ENCODE measurements at places on chromosomes 11 and 22.

- DNase-seq: no peak
Measured at GRCh38 chr11:130649801-130650200, 201.4 kb downstream of the ADAMTS15 start.

DNA sequence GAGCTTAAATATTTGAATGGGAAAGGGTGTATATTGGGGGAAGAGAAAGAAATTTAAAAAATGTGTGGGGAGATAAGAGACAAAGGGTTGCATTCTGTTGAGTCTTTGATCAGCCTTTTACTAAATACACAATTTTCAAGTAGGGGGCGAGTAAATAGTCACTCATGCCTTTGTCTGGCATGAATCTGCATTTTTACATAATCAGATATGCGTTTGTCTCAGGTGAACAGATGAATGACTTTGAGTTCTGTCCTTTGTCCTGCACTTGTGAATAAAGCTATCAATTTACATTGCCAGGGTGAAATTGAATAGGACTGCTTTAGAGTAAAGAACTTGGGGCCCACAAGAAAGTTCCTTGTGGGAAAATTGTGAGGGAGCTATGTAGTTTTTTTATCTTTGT is 523.6 kb upstream of the LUZP2 start:
- DNase-seq: no peak

GRCh38 chr11:125999234-125999880 is 53.5 kb downstream of the VSIG10L2 start:
- no peak for DNase-seq

GRCh38 chr11:9380773-9381172 is 3.7 kb upstream of the IPO7 start:
- DNase-seq: no peak

- DNase-seq: no peak
Measured at GRCh38 chr11:32267679-32268187, 167.6 kb downstream of the WT1 start.

GRCh38 chr22:46353483-46354105 is 18.1 kb downstream of the TRMU start:
- no peak for DNase-seq

DNA sequence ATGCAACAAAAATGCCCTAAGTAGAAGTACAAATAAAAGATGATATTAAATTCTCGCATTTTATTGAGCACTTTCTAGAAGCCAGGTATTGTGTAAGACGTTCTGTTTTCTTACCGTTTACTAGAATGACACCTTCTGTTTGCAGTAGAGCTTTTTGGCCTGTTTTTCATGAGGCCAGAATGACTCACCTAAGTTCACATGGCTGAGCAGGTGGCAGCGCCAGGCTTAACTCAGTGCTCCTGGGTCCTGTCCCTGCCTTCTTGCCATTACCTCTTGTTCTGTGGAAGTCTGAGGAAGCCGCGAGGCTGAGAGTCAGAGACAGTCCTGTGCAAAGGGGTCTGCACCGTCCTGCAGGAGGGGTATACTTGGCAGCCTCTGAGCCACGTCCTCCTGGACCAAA is 113.8 kb downstream of the ATXN10 start:
- no peak for DNase-seq

- peak; percentile 32 for DNase-seq
Measured at GRCh38 chr11:70397983-70398833, at the start of gene CTTN. CTTN (plus strand) TSS chr11:70398529; CDS start chr11:70407298, 8,769 bp downstream.

DNA sequence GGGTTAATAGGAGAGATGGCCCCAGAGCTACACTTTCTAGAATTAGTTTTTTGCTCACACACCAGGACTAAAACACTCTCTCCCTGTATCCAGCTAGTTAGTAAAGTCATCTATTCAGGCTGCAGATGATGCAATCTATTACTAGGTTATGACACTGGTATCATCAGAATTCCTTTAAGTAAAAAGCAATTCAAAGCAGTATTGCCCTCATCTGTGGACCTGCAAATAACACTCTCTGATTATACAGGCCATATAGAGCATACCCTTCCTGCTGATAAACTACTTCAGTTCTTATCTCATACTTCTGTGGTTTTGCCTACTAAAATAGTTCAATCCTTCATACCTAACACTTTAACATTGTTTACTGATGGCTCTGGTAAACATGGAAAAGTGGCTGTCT is 13.5 kb upstream of the MTMR2 start:
- no peak for DNase-seq
